ENCODE measurements at places on chromosomes 5 and 9. TPM values are rescaled to one million over a fixed set of nuclear protein-coding genes. Genes with fewer than 3 reads are reported as not detected.

- no peaks in the 10 kb centered on the region for H3K36me3 ChIP-seq
- no peak for DNase-seq
- peaks cover 3% of the 10 kb centered on the region for H3K27me3 ChIP-seq
- H3K4me1 ChIP-seq = no peaks in the 10 kb centered on the region
Observed at GRCh38 chr5:133687212-133688061, 75.1 kb upstream of the FSTL4 start.

DNA sequence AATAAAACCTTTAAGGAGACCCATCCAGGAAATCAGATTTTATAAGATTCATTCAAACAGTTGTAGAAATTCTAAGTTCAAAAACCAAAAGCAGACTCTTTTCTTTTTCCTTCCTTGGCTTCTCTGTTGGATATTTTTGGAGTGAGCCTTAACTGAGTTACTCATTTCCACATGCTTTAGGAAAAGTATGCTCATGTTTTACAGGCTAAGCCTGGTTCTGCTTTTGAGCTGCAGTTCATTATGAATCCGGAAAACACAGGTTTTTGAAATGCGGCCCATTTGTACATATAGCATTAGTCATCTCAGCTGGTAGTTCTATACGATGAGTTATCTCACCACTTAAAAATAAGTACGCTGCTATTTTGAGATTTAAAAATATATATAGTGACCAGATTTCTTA is 156.6 kb upstream of the DMRT1 start:
- H3K4me3 ChIP-seq = no peak overlapping the region
- no peaks in the 10 kb centered on the region for H3K36me3 ChIP-seq
- H3K27me3 ChIP-seq = no peaks in the 10 kb centered on the region
- H3K27ac ChIP-seq = no peak overlapping the region

- H3K27ac ChIP-seq = no peak overlapping the region
- H3K36me3 ChIP-seq = peaks cover 9% of the 10 kb centered on the region
- H3K27me3 ChIP-seq = no peaks in the 10 kb centered on the region
- DNase-seq = no peak
Observed at GRCh38 chr9:134807716-134808446, 72.7 kb upstream of the FCN2 start.

DNA sequence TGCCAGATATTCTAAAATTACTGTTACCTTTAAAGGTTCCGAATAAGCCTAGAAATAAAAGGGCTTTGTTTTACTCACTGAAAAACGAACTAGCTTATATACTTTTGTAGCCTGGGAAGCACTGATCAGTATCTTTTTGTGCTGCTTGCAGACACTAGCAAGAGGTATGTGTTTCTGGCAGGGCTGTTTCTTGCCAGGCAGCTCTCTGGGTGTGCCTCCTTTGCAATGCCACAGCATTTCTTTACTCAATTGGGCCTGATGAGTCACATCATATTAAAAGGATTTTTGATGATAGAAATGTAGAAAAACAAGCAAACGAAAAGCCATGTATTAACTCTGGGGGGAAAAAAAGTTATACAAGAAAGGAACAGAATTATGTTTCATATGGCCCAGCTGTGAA is 35.6 kb downstream of the CD180 start:
- H3K4me1 ChIP-seq = peaks cover 5% of the 10 kb centered on the region
- peaks cover 76% of the 10 kb centered on the region for H3K36me3 ChIP-seq
- H3K4me3 ChIP-seq = no peak overlapping the region
- H3K27ac ChIP-seq = peak overlapping the region; percentile 2
- DNase-seq = no peak

Gene GZMA
- 9.6 TPM for total RNA-seq

Gene NEURL1B
- 24.8 TPM for total RNA-seq

Gene BHMT2
- total RNA-seq = 3.9 TPM

DNA sequence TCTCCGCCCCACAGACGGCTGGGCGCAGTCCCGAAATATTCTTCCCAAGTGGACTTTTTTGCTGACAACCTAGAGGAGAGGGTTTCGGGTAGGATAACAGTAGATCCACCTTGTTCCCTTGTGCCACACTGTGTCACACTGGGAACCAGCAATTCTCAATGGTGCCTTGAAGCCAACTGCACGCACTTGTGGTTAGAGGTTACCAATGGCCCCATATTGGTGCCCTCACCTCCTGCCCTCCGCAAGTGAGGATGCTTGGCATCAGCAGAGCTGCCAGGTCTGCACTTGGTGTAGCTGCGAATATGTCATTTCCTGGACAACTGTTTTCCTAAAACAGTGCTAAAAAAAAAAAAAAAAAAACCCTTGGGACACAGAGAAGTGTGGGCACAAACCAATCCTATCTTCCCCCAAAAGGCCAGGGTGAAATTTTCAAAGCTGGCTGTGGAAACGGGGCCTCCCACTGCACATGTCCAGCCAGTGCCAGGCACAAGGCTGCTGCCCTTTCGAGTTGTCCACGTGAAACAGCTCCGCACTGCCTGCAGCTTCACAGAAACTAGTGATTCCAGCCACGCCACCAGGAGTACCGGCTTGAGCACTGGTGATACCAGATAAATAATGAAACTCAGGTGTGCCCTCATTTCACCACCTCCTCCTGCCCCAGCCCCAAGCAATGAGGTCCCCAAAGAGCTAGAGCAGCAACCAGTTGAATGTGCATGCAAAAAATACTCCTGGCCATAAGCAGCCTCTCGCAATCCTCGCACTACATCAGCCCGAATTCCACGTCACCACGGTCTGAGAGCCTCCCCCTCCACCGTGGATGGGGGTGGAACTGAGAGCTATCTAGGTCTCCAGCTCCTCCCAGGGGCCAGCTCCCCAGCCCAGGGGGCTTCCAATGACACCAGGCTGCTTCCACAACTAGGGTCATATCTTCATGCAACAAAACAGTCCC is 51.2 kb downstream of the USP20 start:
- no peaks in the 10 kb centered on the region for H3K27me3 ChIP-seq
- H3K27ac ChIP-seq = peak overlapping the region; percentile 87
- no peak for DNase-seq
- peak overlapping the region; percentile 55 for H3K4me3 ChIP-seq

Measured in lower lobe of right lung (tissue), 2 donors.